ENCODE measurements at places on chromosomes 5 and 9. TPM values are rescaled to one million over a fixed set of nuclear protein-coding genes. Genes with fewer than 3 reads are reported as not detected.

DNA sequence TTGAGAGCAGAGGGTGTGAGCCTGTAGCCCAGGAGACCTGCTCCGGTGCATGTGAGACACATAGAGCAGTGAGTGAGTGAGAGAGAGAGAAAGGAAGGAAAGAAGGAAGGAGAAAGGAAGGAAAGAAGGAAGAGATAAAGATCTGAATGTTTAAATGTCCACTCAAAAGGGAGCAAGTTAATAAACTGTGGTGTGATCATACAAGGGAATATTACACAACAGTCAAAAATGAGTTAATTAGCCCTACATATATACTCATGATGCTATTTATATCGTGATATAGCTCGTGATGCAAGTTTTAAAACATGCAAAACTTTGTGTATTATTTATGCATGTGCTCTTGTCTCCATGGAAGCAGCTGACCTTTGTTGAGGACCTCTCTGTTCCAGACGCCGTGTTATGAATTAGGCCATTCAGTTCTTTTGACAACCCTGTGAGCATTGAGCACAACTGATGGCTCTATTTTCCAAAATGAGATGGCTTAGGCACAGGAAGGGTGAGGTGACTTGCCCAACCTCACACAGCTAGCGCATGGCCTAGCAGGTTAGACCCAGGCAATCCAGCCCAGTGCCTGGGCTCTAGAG is 70.6 kb downstream of the HMCN2 start:
- no peak overlapping the region for H3K27ac ChIP-seq
- H3K27me3 ChIP-seq: no peaks in the 10 kb centered on the region
- no peaks in the 10 kb centered on the region for H3K36me3 ChIP-seq
- no peak overlapping the region for H3K4me3 ChIP-seq
- DNase-seq: no peak

GRCh38 chr9:100063185-100063584 is 35.6 kb downstream of the ERP44 start:
- no peaks in the 10 kb centered on the region for H3K27me3 ChIP-seq
- no peak for DNase-seq
- no peak overlapping the region for H3K4me3 ChIP-seq
- H3K27ac ChIP-seq: no peak overlapping the region
- no peaks in the 10 kb centered on the region for H3K36me3 ChIP-seq
- no peaks in the 10 kb centered on the region for H3K4me1 ChIP-seq

The PCDHB11 gene
- 2.5 TPM for total RNA-seq

DNA sequence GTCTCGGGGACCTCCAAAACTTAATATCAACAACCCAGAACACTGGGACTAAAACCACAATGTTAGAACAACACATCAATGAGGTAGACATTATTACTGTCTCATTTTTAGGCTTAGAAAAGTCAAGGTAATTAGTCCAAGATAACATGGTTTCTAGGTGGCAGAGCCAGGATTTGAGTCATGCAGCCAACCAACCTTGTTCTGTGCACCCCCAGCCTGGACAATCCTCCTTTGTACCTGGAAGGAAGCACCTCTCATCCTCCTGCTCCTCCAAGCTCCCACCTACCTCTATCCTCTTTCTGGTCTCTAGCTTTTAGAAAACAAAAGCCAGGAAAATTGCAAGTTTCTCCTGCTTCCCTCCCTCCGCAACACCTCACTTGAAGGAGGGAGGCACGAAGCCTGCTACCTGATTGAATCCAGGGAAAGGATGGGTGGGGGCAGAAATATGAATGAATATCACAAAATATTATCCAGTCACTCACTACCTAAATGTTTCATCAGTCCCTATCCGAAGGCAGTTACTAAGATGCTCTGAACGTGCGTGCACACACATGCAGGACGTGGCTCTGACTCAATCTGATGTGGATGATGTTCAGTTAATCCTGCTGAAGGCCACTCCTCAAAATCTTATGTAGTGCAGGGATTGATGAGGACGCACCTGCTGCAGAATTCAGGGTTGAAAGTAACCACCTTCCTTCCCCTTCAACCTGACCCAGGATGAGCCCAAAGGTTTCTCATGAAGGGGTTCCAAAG is 26.3 kb upstream of the TTC1 start:
- H3K4me3 ChIP-seq: no peak overlapping the region
- H3K4me1 ChIP-seq: no peaks in the 10 kb centered on the region
- no peaks in the 10 kb centered on the region for H3K36me3 ChIP-seq
- H3K27ac ChIP-seq: no peak overlapping the region

DNA sequence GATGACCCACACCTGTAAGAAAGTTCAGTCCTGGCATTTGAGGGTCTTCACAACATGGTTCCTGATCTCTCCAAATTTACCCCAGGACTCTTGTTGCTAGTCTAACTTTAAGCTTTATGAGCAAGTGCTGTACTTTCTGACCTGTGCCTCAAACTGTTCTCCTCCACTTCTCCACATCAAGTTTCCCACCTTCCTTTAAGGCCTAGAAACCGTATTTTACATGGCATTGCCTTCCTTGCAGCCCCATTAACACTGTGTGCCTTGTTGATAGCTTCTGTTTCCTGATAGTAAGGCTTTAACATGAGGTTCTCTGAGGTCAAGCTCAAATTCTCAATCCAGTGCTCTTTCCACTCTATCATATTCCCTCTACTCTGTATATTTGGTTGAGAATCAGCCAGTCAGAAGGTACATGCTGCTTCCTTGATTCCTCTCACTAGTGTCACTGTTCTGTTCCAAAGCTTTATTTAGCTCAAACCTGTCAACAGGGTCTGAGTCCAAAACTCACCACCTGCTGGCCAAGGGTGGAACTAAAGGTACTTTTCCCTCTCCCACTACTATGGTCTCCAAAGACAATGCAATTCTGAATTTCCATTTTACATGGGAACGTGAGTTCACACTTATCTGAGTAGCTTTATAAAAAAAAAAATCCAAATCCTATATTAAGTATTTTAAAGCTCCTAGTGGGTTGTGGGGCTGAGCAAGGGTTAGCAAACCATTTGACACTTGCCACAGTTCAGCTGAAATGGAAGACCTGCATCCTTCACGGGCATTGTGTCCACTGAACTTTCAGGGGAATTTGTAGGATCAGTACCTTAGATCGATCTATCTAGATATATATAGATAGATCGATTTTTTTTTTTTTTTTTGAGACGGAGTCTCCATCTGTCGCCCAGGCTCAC is 21.1 kb downstream of the VCP start:
- H3K27me3 ChIP-seq: no peaks in the 10 kb centered on the region
- DNase-seq: no peak
- H3K4me1 ChIP-seq: no peaks in the 10 kb centered on the region
- H3K36me3 ChIP-seq: no peaks in the 10 kb centered on the region
- no peak overlapping the region for H3K27ac ChIP-seq

- no peak overlapping the region for H3K4me3 ChIP-seq
- no peaks in the 10 kb centered on the region for H3K4me1 ChIP-seq
- DNase-seq: no peak
- H3K27me3 ChIP-seq: no peaks in the 10 kb centered on the region
Measured at GRCh38 chr9:32918628-32919027, 82.8 kb downstream of the APTX start.

DNA sequence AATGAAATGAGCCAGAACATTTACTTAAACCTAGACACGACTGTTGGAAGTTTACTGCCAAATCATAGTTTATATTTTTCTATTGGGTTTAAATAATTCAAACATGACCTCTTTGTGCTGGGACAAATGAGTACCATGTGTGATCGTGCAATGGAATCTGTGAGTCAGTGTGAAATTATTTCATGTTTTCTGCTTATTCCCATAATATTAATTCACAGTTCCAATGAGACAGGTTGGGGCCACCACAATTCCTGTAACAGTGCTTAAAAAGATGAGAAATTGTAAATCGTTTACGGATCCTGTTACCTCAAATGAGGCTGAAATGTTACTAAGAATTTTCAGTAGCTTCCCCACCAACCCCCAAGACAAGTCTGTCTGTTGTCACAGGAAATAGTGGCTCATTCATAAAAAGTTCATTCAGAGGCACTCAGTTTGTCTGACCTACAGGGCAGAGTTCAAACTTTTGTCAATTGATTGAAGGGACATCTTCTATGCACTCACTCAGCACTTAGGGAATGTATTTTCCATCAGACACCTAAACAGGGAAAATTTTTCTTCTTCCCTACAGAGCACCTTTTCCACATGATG is 563.9 kb upstream of the ADAMTS16 start:
- H3K36me3 ChIP-seq: no peaks in the 10 kb centered on the region
- no peak overlapping the region for H3K27ac ChIP-seq
- no peak for DNase-seq
- H3K4me3 ChIP-seq: no peak overlapping the region

GRCh38 chr5:106097340-106097739 is 1573.4 kb downstream of the EFNA5 start:
- no peak overlapping the region for H3K4me3 ChIP-seq
- no peak for DNase-seq
- H3K27ac ChIP-seq: no peak overlapping the region
- no peaks in the 10 kb centered on the region for H3K27me3 ChIP-seq

The PCDHGA12 gene
- 10.4 TPM for total RNA-seq
